ENCODE measurements at places on chromosomes 3 and 15.

- DNase-seq: no peak
These were observed 3.0 kb upstream of the HDGFL3 start for GRCh38 chr15:83210619-83211018.

DNA sequence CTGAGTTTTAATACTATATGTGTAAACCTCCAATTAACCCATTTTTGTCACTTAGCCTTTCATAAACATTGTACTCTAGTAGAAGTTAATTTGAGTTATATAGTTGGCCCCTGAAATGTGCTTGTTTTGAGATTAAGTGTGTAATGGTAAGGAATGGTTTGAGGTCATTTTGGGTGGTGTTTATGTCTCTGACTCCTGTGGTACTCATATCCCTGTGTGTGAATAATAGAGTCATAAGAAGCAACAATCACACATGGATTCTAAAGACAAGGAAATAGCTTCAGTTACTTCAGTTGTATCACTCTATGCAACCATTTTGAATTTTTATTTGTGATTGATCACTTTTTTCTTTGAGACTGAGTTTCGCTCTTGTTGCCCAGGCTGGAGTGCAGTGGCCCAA, 408.5 kb downstream of the MFSD1 start:
- no peak for DNase-seq

DNA sequence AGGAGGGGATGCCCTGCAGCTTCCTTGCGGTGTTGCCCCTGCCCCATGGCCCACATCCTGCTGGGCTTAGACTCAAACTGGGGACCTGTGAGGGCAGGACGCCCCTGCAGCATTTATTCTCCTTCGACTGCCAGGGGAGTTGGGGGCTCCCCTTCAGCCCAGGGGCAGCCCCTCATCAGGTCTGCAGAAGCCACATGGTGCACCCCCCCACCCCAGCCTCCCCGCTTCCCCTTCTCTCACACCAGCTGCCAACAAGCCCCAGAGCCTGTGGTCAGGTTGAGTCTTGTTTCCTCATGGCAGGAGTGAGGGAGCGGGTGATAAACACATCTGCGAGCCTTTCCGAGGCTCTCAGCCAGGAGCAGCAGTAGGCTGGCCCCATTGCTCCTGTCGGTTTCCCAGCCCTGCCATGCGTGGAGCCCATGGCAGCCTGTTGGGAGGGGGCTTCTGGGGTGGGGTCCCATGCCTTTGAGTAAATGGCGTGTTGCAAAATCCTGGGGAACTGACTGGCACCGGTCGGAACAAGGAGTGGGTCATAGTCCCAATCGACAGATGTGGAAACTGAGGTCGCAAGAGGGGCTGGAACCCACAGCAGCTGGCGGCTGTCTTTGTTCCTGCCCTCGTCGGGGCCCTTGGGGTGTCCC, 27.8 kb downstream of the WNT7A start:
- DNase-seq: no peak

DNA sequence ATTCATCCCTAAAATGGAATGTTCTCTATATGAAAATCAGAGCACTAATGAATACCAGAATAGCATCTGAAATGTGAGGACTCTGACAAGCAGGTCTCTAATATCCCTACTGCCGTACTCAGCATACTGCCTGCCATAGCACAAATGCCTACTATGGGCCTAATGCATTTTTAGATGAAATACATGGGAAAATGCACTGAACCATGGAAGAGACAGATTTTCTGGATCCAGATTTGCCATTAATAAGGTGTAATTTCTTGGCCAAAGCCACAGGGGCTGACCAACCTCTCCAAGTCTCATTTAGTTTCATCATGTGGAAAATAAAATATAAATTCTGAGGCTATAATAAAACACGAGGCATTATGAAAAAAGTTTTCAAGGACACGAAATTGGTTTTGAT, 123.8 kb downstream of the CBLB start:
- no peak for DNase-seq

DNA sequence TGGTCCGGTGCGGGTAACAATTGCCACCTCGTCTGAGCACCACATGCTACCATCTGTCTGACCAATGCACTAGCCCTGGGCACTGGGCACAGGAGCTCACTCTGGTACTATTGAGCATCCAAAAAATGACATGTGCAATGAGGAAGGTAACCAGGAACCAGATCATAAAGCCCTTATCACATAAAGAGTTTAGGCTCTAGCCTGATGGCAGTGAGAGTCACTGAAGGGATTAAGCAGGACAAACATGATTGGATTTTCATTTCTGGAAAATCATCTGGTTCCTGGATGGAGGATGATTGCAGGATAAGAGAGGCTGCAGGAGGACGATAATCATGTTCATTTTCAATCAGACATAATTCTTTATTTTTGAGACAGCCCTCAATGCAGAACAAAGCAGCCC, 12.4 kb downstream of the NDUFB4 start:
- DNase-seq: no peak

DNA sequence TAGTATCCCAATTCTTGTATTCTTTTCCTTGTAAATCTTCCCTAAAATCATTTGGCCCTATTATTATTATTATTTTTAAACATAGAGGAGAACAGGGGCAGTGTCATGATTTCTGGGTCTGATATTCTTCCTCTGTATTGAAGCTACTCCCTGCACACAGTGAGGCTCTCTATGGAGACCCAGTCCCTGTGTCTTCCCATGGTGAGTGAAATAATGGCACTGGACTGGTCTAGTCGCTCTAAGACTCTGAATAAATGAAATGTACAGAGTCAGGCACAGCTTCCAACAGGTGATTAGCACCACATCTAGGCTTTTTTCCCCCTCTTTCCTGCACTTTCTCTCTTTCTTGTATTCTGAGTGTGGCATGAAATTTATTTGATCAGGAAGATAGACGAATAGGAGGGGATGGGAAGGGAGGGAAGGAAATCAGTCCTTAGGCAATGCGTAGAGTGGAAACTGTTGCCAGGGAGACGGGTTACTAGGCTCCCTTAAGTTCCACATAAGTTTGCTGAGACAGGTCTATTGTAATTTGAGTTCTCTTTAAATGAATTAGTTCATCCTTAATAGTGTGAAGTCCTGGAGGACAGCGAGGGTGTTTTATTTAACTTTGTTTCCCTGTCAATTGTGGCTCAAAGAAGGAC, 49.0 kb upstream of the NDN start:
- DNase-seq: no peak

- no peak for DNase-seq
These were observed 1.4 kb downstream of the WNT7A start for GRCh38 chr3:13878281-13879101.

GRCh38 chr3:145118303-145118702, 1042.7 kb downstream of the PLOD2 start:
- no peak for DNase-seq

GRCh38 chr15:91116113-91117067, 16.3 kb downstream of the SV2B start:
- DNase-seq: peak; percentile 15

DNA sequence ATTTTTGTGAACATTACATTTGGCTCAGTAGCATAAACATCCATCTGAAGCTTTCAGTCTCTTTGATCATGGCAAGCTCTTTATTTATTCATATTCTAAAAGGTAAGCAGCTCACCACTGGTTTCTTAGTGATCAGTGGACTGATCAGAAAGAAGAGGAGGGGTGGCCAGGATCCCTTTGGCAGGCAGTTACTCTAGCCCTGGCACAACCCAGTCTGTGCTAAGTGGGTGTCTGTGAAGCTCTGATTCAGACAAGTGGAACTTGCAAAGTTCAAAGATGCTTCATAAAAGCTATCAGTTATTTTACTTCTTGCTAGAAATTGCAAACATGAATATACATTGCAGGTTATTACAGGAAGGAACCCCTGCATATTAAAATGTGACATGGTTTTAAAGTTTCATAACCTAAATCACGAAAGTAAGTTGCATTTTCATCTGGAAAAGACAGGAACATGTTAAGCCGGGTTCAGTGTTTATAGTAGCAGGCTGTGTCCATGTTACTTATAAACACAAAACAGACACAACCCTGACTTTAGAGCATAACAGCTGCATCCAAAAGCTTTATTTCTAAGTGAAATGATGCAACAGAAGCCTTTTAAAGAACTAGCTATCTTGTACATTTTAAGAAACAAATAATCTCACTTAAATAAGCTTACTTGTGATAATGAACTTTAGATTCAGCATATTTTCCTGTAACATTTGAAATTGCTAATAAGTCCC, 785.3 kb downstream of the MCTP2 start:
- no peak for DNase-seq

GRCh38 chr3:84621823-84622222, 337.0 kb upstream of the CADM2 start:
- DNase-seq: no peak

- DNase-seq: no peak
These were observed 145.9 kb downstream of the TNIK start for GRCh38 chr3:171314341-171314740.

DNA sequence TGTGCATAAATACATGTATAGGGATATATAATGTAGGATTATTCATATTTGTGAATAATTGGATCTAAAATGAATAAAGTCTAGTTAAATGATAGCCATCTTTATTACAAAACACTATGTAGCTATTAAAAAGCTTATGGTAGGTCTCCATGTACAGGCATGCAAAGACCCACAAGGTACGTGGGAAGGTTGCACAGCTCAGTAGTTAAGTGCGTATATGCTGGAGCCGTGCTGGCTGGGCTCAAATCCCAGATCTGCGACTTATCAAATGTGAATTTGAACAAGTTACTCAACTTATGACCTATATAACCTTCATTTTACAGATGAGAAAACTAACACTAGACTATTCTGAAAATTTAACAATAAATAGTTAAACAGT, 100.6 kb downstream of the MYH15 start:
- no peak for DNase-seq

DNA sequence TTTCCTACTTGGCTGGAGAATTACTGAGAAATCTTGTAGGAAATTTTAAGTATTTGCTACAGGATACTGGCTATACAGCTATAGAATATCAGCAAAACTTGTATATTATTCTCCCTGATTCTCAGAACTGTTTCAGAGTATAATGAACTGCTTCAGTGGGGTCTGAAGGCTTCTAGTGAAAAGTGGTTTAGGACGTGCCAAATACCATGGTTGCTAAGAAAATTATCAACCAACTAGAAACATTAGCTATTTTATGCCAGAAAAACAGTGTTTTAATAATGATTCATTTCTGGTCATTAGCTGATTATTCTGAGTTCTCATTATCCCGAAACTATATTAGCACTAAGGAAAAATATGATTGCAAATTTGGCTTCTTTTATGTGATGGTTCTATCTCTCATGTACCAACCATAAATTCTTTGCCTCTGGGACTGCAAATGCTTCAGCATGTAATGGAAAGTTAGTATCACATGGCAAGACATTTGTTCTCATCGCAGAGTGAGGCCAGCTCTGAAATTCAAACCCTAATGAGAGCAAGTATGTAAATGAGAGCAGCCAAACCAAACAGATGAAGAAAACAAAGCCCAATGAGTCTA, 11.0 kb upstream of the TSC22D2 start:
- DNase-seq: no peak

GRCh38 chr3:119818937-119819336, 37.0 kb downstream of the NR1I2 start:
- no peak for DNase-seq

- no peak for DNase-seq
These were observed 102.3 kb upstream of the PFN2 start for GRCh38 chr3:150073031-150073430.

GRCh38 chr15:81091889-81092558, 42.0 kb upstream of the CFAP161 start:
- peak; percentile 84 for DNase-seq

DNA sequence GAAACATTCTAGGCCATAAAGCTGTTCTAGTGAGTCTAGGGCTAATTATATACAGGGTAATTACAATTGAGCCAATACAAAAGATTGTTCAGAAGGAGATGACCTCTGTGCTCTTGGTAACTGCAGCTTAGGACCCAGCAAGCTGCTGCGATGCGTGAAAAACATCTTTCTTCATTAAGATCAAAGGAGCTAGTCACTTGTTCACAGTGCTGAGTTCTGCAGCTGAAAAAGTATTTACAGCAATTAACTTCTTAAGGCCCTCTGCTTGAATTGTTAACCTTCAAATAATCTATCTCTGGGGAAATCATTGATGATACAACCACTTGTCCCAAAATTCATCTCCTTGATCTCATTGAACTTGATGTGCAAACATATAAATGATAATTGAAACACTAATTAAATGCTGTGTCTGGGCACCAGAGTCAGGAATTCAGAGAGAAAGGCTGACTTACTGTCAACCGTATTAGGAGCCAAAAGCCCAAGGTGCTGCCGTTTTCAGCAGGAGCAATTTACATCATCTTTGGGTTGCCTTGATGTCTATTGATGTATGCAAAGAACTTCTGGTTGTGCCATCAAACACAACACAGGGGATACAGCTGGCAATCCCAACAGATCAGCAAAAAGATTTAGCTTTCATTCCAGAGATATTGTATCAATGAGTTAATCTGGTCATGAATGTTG, 213.0 kb downstream of the NECTIN3 start:
- DNase-seq: no peak

GRCh38 chr15:46408312-46408711, 773.5 kb downstream of the SQOR start:
- DNase-seq: no peak

DNA sequence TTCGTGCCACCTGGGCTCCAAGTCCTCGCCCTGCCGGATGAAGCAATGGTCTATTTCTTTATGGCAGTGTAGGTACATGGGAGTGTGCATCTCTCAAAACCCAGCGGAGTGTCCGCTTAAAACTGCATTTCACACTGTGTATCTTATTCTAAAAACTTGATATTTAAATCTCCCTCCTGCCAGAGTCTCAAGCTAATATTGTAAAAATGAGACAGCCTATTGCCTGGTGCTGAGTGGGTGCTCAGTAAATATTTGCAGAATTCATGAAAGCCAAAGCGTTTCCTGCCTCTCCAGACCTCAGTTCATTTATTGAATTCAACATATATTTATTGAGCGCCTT, 330 bp upstream of the TBC1D2B start:
- DNase-seq: no peak

GRCh38 chr15:41978534-41978933, 6.2 kb upstream of the EHD4 start:
- DNase-seq: no peak

DNA sequence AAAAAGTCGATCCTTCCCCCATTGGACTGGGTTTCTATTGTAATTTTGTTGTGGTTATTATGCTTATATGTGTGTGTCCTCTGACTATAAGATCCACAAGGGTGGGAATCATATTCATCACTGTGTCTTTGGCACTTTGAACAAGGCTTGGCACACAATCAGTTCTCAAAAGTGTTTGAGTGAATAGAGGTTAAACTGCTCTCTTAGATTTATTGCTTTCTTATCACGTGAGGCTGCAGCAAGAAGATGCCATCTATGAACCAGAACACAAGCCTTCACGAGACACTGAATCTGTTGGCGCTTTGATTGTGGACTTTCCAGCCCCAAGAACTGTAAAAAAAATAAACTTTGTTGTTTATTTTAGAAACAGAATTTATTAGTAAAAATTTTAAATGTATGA, 295.0 kb upstream of the MDFIC2 start:
- no peak for DNase-seq
